ENCODE measurements at places on chromosomes 1 and 21.

- peak; percentile 66 for DNase-seq
These were observed 9.8 kb upstream of the GJA8 start for GRCh38 chr1:147892731-147893214.

DNA sequence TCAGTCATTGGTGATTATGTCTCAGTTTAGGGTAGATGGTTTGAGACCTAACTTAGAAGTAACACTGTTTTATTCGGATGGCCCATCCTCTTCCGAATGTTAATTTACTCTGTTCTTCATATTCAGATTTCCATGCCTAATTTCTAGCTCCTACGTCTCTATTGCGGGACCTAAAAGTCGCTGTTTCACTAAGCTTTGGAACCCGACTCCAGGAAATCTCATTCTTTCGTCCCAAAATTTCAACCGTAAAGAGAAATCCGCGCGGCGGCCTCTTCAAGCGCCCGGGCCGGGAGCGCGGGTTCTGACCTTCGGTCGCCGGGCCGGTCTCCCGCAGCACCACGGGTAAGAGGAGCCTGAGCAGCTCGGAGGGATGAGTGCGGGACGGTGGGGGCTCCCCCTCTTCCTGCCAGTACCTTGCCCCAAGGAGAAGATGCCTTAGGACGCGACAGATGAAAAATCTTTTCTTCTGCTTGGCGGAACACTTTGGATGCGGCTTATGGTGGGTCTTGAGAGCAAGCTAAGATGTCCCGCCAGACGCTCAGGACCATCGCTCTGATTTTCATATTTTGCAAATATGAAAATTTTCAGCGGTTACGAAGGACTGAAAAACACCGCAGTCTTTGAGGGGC is 128.7 kb downstream of the PPIAL4G start:
- DNase-seq = no peak

- peak; percentile 91 for DNase-seq
These were observed 12.3 kb downstream of the RCC1 start for GRCh38 chr1:28518000-28518744.

- peak; percentile 43 for DNase-seq
These were observed 7.1 kb upstream of the CAPN2 start for GRCh38 chr1:223704921-223705878.

DNA sequence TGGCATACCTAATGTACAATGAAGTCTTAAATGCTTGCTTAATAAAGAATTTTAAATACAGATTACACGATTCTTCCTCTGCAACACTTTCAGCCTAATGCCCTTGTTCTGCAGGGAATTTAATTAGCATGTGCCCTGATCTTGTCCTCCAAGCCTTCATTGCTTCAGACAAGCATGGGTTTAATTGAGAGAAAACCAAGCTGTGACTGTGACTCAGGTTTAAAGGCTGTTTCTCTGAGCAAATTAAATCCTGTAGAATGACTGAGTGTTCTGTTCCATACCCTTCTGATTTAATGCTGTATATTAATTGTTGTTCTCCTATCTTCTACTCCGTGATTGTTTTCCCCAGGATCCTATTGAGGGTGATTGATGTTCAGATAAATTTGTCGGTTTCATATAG is 269.0 kb upstream of the PRMT6 start:
- no peak for DNase-seq

GRCh38 chr1:2132222-2133038 is 62.1 kb downstream of the FAAP20 start:
- DNase-seq = peak; percentile 82

DNA sequence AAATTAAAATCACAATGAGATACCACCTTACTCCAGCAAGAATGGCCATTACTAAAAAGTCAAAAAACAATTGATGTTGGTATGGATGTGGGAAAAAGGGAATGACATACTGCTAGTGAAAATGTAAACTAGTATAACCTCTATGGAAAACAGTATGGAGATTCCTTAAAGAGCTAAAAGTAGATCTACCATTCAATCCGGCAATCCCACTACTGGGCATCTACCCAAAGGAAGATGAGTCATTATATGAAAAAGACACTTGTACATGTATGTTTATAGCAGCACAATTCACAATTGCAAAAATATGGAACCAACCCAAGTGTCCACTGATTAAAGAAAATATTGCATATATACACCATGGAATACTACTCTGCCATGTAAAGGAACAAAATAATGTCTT is 37.2 kb downstream of the SUSD4 start:
- no peak for DNase-seq

DNA sequence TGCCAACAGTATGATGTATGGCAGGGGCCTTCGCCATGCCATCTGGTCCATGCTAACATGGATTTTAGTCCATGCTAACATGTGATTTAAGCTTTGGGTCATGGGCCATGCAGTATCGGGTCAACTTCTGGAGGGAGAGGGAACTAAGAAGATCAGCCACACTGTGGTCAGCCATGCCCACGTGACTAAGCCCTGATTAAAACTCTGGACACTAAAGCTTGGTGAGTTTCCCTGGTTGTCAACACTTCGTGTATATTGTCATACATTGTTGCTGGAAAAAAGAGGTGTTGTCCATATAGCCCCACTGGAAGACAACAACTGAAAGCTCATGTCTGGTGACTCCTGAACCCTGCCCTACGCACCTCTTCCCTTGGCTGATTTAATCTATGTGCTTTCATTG is 90.5 kb downstream of the SUSD4 start:
- no peak for DNase-seq

DNA sequence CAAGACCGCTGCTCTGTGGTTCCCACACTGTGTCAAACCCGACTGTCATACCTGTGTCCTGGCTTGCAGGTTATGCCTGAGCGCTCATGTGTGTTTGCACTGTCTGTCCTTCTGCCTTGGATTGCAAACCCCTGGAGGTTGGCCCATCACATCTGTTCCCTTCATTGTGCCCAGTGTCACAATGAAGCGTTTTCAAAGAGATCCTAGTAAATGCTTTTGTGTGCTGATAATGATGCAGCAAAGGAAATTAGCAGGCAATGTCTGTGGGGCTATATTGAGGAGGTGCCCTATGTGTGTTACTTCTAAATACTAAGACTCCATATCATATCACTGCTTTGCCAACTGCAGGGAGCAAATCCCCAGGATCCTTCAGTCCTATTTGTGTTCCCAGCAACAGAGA is 424.4 kb upstream of the NFIA start:
- peak; percentile 27 for DNase-seq

- peak; percentile 69 for DNase-seq
These were observed 2.1 kb downstream of the ADGRL2 start for GRCh38 chr1:81802707-81803430.

GRCh38 chr1:14486401-14487201 is 111.9 kb upstream of the KAZN start:
- DNase-seq = peak; percentile 99

DNA sequence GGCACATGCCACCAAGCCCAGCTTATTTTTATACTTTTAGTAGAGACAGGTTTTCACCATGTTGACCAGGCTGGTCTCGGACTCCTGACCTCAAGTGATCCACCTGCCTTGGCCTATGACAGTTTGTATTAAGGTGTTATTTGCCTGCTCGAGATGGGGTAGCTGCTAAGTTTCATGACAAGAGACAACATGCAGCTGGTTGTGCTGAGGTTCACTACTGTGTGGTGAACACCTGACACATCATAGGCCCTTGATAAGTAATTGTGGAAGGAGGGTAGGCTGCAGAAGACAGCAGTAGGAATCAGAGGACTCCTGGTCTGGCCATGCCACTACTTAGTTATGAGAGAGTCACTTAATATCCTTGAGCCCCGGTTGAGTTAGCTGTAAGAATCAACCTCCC is 46.2 kb downstream of the PLPP3 start:
- DNase-seq = no peak

DNA sequence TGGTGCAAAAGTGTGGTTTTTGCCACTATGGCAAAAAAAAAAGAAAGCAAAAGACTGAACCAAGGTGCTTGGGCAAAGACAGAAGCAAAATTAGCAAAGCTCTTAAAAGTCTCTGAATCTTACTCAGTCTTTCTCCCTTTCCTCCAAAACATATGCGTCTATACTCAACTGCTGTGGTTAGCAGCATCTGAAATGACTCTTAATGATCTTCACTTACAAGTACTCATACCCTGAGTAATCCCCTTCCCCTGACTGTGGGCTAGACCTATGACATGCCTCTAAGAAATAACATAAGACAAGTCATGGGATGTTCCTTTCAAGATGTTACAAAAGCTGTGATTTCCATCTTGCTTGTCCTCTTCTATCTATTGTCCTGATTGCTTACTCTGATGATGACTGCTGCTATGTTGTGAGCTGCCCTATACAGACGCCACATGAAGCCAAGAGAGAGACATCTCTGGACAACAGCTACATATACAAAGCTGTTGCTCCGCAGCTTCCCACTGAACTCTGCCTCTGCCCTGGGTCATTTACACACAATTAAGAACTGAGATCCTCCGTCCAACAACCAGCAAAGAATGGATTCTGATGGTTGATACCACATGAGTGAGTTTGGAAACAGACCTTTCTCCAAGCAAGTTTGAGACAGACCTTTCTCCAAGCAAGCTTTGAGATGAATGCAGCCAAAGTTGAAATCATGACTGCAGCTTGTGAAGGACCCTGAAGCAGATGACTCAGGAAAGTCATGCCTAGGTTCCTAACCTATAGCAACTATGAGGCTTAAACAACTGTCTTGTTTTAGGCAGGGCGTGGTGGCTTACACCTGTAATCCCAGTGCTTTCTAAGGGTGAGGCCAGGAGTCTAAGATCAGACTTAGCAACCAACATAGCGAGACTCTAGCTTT is 55.2 kb downstream of the PUM1 start:
- DNase-seq = peak; percentile 66

GRCh38 chr1:57959531-57960241 is 535.8 kb upstream of the DAB1 start:
- DNase-seq = no peak

DNA sequence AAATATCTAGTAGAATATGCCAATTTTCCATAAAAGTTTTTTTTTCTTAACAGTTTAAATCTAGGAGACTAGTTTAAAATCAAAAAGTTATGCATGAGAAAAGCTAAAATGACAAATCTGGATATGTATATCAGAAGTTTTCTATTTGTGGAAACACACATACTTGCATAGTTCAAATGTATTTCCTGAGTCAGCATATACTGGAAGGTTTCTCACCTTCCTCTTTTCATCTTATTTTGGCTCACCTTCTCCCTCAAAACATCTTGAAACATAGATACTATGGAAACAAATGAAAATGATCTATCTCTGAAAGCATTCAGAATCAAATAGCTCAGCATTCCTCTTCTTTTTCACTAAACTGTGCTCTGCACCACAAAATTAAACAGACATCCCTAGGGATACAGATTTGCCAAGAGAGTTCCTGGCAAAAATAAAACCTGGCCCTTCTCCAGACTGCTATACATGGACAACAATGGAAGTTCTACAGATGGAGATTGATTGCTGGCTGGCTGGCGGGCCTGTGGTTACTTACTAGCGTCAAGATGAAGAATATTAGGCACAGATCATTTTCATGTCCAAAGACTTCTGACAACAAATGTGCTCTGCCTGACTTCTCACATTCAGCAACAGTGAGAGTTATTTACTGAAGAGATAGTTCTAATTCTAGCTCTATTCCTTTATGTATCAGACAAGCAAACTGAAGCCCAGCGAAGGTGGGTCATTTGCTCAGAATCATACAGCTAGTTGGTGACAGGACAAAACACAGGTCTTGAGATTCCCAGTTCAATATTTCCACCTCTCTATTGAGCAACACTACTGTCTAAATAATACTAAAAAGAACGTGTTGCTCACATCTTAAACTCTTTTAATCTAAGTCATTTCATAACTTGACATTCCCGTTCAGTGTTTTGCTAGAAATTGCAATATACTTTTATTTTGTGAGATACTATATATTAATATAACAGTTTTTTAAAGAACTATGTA is 26.6 kb downstream of the DIPK1A start:
- DNase-seq = no peak

GRCh38 chr1:1437033-1437903 is 1.8 kb downstream of the VWA1 start:
- no peak for DNase-seq

GRCh38 chr1:27148591-27148990 is 6.3 kb downstream of the SLC9A1 start:
- no peak for DNase-seq

DNA sequence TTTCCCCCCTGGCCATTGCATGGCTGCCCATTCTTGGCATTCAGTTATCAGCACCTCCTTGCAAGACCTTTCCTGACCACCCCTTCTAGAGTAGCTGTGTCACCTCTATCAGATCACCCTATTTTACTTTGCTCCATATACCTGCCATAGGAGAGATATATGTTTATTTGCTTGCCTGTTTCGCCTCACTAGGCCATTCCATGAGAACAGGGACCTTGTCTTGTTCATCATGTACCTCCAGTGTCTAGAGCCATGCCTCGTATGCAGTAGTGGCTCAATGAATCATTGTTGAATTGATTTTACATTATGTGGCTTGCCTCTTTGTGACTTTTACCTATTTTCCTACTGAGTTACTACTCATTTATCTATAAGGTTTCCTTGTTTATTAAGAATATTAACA is 26.4 kb upstream of the PADI2 start:
- DNase-seq = no peak

- no peak for DNase-seq
These were observed 9.9 kb upstream of the C1orf141 start for GRCh38 chr1:67144696-67145095.

DNA sequence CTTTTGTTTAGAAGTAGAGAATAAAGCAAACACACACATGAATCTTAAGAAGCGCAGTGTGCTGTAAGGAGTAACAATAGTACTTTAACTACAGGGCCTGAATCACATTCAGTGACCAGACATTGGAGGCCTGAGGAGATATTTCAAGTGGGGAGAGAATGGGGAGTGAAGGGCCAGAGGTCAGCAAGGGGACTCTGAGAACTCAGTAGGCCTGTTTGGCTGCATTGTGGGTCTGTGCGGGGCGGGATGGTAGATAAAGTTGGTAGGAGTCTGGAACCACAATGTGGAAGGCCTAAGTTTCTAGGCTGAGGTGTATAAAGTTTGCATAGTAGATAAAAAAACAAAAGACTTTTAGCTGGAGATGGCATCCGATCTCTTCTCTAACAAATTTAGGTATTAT is 52.7 kb upstream of the WLS start:
- DNase-seq = no peak

GRCh38 chr1:63322114-63322943 is at the start of gene FOXD3:
TSS of gene FOXD3 (plus strand) at chr1:63322567. CDS start at chr1:63323059, 492 bp downstream.
- DNase-seq = peak; percentile 26

DNA sequence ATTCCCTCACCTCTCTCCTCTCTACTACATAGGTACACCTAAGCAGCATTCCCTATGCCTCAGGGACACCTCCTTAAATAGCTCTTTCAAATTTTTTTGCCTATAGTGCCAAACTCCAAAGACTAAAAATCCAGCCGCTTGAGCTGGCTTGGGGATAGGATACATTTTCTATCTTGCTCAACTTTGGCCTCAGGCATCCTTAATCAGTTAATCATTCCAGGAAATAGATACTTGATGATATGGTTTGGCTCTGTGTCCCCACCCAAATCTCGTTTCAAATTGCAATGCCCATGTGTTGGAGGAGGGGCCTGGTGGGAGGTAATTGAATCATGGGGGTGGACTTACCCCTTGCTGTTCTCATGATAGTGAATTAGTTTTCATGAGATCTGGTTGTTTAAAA is 11.4 kb upstream of the PHGDH start:
- no peak for DNase-seq

GRCh38 chr1:112692681-112693080 is 14.2 kb downstream of the RHOC start:
- no peak for DNase-seq

Measured in kidney tubule cell (primary cell).